ENCODE measurements at places on chromosomes 12 and 14.

DNA sequence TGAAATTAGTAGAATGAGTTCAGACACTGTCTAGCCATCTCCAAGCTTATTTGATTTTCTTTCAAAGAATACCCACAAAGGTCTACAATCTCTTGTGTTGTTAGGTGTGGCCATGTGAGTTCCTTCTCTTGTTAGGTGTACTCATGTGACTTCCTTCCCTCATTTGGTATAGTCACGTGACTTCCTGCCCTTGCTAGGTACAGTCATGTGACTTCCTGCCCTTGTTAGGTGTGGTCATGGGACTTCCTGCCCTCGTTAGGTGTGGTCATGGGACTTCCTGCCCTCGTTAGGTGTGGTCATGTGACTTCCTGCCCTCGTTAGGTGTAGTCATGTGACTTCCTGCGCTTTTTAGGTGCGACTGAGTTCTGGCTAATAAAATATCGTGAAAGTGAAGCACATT is 179.6 kb downstream of the TMX1 start:
- DNase-seq, result no peak

DNA sequence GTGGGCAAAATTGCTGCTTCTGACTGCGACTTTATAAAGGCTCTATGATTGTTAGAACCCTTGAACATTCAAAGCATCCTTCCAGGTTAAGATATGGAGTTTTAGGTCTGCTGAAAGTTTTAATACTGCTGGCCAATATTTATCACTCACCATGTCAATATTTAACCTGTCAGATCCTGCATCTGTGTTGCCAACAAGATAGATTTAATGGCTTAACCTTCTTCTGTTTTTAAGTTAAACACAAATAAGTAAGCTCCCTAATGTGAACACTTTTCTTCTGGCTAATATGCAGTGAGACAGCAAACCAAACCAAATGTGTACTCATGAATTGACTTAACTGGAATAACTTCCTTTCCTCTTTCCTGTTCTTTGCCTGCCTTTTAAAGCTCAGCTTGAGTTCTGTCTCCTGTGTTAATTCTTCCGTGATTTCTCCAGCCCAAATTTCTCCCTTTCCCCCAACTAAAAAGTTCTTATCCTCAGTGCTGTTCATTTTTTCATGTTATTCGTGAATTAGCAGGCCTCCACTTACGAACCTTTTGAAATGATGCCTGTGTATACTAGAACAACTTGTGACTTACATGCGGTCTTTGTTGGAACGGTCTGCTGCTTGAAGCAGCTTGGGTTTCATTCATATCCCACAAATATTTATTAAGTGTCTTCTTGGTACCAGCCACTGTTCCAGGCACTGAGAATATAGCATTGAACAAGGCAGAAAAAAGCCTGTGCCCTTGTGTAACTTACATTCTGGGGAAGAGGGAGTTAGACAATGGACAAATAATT is 9.1 kb downstream of the FBXW8 start:
- DNase-seq, result no peak

DNA sequence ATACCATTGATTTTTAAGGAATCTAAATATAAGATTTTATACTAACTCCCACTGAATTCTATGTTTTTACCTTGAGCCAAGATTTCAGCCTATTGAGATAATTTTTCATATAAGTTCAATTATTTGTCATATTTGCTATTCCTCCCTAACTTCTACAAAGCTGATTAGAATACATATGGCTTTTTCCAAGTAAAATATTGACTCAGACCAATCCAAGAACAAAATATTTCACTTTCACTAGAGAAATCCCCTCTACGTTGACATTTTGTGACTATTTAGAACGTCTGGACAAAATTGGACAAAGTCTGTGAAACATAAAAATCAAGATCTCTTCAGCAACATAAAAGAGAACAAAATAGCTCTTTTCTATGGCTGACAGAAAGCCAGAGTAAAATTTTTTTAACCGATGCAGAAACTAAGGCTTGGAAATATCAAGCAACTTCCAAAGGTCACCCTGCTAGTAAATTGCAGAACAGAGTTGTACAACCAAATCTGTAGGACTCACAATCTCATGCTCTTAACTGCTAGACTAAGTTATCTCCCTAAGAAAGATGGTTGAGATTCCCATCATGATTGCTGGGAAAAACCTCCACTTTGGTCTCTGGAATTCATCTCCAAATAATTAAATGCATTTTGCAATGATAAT is 118.0 kb downstream of the GARIN6 start:
- DNase-seq, result no peak

DNA sequence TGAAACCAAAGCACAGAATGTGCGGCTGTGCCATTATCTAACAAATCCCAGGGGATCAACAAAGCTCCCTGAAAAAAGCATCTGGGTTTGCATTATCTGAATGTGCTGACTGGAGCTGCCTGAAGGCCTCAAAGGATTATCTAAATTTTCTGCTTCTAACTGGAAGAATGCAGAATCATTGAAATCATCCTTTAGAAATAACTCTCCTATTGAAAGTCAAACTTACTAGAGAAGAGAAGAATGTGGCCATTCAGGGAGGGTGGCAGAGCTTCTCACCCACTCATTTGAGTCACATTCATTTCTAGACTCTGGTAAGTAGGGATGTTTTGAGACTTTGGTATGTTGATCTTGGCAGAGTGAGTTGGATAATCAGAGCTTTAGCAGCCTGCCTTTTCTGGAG is 220.6 kb upstream of the RGS6 start:
- no peak for DNase-seq

- no peak for DNase-seq
Measured at GRCh38 chr12:11246489-11246888, 23.0 kb downstream of the PRB3 start.

DNA sequence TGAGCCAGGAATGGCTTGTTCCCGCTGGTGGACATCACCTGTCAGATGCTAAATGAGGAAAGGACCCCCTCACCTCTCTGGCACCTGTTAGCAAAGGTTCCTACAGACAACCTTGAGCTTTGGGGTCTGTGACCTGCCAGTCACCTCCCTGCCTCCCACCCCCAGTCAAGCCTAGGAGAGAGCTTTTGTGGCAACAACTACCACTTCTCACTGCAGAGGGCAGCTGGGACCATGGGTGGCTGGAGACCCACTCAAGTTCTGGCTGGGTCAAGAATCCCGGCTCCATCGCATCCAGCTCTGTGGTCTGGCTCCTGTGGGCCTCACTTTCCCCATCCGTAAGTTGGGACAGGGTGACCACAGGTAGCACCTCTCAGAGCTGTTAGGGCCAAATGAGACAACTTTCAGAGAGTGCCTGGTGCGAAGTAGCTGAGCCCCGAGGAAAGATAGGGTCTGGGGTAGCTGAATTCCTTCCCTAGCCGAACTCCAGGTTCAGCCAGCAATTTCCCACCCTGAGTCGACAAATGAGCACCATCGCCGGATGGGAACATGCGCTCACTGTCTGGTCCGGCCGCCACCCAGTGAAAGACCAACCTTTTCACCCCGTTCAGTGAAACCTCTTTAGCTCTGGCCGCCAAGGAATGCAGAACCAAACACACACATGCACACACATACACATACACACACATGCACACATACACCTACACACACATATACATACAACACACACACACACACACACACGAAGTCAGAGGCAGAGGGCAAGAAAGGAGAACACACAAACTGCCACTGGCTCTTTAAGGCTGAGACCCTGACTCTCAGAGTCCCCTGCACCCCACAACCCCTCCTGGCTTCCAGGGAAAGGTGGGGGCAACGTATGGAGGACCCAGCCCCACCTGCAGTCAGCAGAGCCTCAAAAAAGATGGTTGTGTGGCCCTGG is 1.9 kb downstream of the TMEM119 start:
- no peak for DNase-seq

- DNase-seq, result peak; percentile 2
Measured at GRCh38 chr14:67285876-67286452, 44.7 kb downstream of the PALS1 start.

GRCh38 chr14:94636744-94637412 is 24.7 kb downstream of the SERPINA3 start:
- DNase-seq, result no peak

- no peak for DNase-seq
Measured at GRCh38 chr14:23300687-23301223, 1.9 kb downstream of the PPP1R3E start.

All from NCI-H1930 (cell line).